ENCODE measurements at places on chromosomes 5 and 9. TPM values are rescaled to one million over a fixed set of nuclear protein-coding genes. Genes with fewer than 3 reads are reported as not detected.

Gene IFNA21
- total RNA-seq: not detected

Gene NXNL2
- 0.70 TPM for total RNA-seq

Gene CARTPT
- total RNA-seq: not detected

Gene EQTN
- 0.44 TPM for total RNA-seq

Gene MRPL22
- 30.5 TPM for total RNA-seq

- no peak for DNase-seq
These were observed 40.1 kb upstream of the GRHPR start for GRCh38 chr9:37382161-37382981.

GRCh38 chr5:125950012-125950615 is 473.1 kb upstream of the GRAMD2B start:
- DNase-seq: no peak

GRCh38 chr9:109440797-109441287 is 57.3 kb downstream of the PTPN3 start:
- DNase-seq: peak; percentile 57

DNA sequence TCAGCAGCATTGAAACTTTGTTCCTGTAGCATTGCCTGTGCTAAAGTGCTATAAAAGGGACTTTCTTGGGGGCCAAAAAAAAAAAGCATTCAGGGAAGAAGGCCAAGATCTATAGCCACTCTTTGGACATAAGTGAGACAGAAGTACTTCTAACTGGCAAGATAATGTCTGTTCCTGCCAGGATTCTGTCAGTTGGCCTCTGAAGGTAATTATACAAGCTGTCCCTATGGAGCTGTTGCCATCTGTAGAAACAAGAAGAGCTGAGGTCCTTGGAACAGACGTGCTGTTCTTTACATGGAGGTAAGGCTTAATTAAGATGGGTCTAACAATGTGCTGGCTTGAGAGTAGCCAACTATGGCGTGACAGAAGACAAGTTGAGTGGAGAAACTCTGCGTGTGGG is 9.7 kb downstream of the KIF20A start:
- no peak for DNase-seq

DNA sequence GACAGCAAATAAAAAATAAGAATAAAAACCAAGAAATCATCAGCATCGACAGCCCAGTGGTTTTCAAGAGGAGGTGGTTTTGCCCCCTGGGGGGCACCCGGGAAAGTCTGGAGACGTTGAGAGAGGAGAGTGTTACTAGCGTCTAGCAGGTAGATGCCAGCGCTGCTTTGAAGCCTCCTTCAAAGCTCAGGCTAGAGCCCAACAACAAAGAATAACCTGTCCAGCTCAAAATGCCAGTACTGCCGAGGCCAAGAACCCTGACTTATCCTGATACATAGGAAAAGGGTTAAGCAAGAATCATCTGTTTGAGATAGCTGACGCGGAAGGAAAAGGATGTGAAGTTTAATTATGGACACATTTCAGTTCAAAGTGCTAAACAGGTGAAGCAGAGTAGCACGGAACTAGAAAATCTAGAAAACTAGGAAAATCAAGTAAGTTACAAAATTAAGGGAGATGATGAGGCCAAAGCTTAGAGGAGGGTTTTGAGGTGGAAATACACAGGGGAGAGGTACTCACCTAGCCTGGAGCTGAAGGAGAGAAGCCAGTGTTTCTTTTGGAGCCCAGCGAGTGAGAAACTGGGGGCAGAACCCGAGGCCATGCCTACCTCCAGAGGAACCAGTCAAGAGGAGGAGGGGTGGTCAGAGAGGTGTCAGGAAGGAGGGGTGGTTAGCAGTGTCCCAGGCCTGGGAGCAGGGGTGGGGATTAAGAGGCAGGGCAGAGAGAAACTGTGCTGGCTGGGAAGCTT is 121.0 kb upstream of the RETREG1 start:
- DNase-seq: no peak

DNA sequence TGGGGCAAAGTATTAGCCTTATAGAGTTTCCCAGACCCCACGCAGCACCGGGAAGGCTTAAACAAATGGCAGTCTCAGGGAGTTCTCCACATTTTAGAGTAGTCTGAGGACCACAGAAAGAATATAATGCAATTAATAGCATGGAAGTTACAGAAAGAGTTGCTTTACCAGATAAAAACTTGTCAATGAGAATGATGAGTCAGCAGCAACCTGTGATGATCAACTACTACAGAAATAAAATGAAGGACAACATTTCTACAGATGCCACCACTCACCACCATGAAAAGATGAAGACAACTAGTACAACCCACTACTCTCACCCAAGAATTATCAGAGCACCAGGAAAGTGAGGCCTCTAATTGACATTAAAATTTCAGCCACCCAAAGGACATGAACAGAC is 120.7 kb downstream of the NR2F1-AS1 start:
- no peak for DNase-seq

- peak; percentile 34 for DNase-seq
These were observed 2.1 kb downstream of the RGS3 start for GRCh38 chr9:113465599-113466140.

GRCh38 chr9:122791872-122792669 is 3.3 kb downstream of the OR5C1 start:
- DNase-seq: no peak

- DNase-seq: no peak
These were observed 86.1 kb downstream of the SMIM23 start for GRCh38 chr5:171871711-171872110.

GRCh38 chr5:172450861-172451695 is 3.2 kb downstream of the SH3PXD2B start:
- DNase-seq: no peak

DNA sequence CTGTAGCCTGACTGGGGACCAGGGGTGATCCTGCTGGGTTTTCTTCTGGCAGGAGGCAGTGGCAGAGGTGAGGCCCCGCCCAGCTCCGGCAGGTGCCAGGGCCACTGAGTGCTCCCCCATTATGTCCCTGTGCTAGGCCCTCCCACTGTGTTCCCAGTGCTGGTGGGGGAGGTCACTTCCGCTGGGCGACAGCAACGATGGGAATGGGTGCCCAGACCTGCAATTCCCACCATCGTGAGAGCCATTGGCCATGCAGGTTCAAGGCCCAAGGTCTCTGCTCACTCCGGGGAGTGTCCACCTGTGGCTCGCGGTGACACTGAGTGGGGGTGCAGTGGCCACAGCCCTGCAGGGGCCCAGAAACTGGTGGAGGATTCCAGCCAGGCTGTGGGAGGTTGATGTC is 98.6 kb downstream of the RXRA start:
- no peak for DNase-seq

- DNase-seq: no peak
These were observed 197.1 kb downstream of the CEMIP2 start for GRCh38 chr9:71571186-71571585.

- DNase-seq: no peak
These were observed 14.1 kb downstream of the NDUFA8 start for GRCh38 chr9:122145592-122145863.

GRCh38 chr9:18786911-18787650 is 245.9 kb downstream of the SAXO1 start:
- DNase-seq: no peak

DNA sequence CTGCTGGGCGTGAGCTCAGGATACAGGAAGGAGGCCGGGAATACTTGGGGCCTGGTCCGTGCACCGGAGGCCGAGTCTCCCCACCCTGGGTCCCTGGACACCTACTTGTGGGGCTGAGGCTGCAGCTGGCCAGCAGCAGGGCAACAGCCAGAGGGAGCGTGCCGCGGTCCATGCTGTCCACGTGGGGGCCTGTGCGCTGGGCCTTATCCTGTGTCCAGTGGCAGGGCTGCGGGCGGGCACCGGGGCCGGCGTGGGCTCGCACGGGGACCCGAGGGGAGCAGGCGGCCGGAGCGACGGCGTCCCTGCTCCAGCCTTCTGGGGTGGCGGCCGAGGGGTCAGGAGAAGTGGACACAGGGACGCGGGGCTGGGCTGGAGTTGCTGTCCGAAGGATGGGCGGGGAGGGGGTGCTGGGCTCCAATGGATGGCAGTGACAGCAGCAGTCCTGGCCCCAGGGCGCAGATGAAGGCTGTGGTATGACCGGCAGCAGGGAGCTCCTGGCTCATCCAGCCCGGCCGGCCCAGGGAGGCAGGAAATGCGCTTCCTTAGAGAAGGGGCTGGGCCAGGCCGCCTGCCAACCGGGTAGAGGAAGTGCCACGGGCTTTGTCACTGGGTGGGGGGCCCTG is at the start of gene ENG:
Gene ENG, minus strand, starts transcription at position 475 of the 623 bp plus-strand sequence. Its CDS starts 303 bp downstream, at position 172.
- peak; percentile 87 for DNase-seq
